Foreskin keratinocyte (primary cell): ENCODE measurements at places on chromosomes 3 and 15.
A peak's percentile ranks its signal among the peaks of the same experiment; 100 is the strongest.

- peak; percentile 96 for DNase-seq
These were observed 38.8 kb upstream of the BNC1 start for GRCh38 chr15:83323296-83323711.

GRCh38 chr15:53843166-53843565, 83.7 kb upstream of the WDR72 start:
- no peak for DNase-seq

DNA sequence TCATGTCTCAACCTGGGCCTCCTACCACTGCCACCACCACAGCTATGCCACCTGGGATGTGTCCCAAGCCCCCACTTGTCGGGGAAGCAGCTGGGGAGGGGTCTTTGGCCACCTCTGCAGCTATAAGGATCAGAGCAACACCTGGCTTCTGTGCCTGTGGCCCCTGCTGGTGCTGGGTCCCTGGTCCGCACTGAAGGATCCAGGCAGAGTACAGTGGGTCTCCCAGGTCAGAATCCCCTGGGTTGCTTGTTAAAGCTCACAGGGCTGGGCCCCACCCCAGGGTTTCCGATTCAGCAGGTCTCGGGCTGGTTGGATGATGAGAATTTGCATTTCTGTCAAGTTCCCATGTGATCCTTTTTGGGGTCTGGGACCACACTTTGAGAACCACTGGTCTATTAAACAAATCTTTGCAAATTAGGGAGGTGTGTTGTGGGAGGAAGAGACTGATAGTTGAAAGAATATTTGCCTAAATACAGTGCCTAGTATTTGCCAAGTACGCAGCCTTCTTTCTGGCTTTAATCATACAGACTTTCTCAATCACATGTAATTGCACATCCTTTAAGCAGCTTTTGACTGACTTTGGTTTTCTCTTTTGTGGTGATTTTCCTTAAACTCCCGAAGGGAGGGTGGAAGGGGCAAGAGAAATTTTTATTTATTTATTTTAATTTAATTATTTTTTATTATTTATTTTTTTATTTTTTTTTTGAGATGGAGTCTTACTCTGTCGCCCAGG, 127.3 kb downstream of the IGF1R start:
- DNase-seq, result no peak

DNA sequence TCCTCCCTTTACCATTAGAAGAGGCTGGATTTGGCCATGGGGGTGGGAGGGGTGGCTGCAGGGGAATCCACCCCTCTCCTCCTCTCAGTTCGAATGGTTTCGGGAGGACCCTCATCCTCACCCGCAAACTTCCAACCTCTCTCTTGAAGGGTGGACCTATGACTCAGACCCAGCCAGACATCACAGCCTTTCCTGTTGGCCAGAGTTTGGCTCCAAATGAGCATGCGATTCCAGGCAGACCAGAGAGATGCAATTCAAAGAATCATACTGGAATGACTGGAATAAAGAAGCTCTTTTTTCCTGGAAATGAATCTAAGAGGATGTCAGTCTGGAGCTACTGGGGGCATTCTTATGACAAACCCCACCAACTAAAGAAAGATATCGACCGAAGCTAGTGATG, 516.7 kb upstream of the MDFIC2 start:
- DNase-seq, result no peak

DNA sequence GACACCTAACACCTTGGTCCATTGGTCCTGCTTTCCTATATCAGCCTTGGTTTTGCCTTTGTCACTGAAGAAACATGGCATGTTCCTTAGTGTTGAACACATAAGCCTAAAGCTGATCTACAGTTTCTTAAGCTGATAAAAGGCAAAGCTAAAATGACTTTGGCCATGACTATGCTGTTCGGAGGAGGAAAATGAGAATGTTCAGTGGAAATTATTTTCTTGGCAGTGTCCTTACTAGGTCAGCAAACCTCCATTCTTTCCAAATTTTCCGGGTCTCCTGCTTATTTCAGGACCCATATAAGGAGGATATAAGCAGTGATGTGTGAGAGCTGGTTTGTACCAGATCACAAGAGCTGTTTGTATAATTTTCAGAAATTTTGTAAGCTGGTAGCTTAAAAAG, 832.9 kb upstream of the CFAP20DC start:
- no peak for DNase-seq

- DNase-seq, result peak; percentile 23
These were observed 1.5 kb downstream of the ATP1B3 start for GRCh38 chr3:141877911-141878310.
